ENCODE measurements at places on chromosomes 2 and 18.

- no peak for DNase-seq
Measured at GRCh38 chr2:1249897-1250687, 163.2 kb upstream of the TPO start.

DNA sequence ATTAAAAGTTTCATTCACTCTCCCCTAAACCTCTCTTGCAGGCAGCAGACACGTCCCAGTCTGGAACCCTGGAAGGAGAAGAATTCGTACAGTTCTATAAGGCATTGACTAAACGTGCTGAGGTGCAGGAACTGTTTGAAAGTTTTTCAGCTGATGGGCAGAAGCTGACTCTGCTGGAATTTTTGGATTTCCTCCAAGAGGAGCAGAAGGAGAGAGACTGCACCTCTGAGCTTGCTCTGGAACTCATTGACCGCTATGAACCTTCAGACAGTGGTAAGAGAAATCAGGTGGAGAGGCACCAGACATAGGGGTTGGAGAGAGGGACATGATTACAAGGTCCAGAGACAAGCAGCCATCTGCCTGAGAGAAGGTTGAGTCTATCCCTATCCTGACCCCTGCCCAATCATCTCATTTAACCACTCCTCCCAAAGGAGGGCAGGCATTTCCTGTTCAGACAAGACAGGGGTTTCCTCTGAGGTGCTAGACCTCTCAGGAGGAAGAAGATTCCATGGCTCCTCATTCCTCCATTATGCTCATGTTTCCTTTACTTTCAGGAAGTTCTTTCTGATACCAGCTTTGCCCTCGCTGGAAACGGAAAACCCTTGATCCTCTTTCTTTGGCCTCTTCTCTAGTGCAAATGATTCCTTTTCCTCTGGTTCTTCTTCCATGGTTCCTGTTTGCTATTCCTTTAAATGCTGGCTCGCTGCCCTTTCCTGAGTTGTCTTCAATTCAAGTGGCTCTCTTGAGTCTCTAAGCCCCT lies 15.1 kb downstream of the PLCD4 start:
- no peak for DNase-seq

- peak; percentile 42 for DNase-seq
Measured at GRCh38 chr2:219638948-219639755, 11.7 kb downstream of the SLC4A3 start.

DNA sequence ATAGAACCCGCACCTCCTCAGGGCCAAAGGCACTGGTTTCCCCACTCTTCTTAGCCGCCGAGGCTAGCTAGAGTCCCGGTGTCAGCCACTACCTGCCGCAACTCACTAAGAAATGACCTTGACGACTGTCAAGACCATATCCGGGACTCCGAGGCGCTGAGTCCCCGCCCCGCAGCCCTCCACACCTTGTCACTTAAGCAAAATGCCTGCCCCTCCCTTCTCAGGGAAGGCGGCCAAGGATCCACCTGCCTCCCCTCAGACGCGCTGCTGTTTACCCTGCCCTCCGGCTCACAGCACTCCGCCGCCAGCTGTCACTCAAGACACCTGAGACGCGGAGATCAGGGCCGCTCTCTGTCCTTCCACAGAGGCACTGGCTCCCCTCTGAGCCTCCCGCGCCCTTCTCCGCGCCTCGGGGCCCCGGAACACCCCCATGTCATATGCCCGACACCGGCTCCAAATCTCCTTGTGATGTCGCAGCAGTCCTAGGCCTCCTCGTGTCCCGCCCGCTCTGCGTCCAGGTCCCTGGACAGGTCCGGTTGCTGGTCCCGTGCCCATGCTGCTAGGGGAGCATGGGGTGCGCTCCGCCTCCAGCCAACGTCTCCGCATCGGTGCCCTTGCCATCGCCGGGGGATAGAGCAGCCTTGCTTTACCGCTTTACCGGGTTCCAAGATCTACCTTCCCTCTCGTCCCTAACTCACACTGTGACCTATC lies 32.5 kb upstream of the REG3G start:
- DNase-seq = no peak
